ENCODE measurements at places on chromosomes 2 and 18.

DNA sequence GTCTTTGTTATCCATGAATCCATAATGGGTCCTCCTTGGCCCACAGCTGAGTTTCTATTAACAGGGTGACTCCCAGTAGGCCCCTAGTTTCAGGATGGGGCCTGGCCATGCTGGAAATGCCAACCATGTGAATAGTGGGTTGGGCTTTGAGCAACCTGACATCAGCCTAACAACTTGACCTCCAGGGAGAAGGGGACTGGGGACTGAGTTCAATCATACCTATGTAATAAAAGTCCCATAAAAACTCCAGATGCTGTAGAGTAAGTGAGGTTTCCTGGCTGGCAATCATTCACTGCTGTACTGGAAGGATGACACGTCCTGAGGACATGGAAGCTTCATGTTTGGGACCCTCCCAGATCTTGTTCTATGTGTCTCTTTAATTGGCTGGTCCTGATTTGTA lies 7.9 kb downstream of the REV1 start:
- no peak overlapping the region for H3K27ac ChIP-seq
- no peak for DNase-seq
- H3K4me1 ChIP-seq: peaks cover 31% of the 10 kb centered on the region
- H3K27me3 ChIP-seq: no peaks in the 10 kb centered on the region

GRCh38 chr2:171836146-171836910 lies 57.7 kb downstream of the SLC25A12 start:
- H3K27me3 ChIP-seq: no peaks in the 10 kb centered on the region
- H3K4me3 ChIP-seq: no peak overlapping the region
- H3K27ac ChIP-seq: no peak overlapping the region
- H3K36me3 ChIP-seq: peaks cover 48% of the 10 kb centered on the region

DNA sequence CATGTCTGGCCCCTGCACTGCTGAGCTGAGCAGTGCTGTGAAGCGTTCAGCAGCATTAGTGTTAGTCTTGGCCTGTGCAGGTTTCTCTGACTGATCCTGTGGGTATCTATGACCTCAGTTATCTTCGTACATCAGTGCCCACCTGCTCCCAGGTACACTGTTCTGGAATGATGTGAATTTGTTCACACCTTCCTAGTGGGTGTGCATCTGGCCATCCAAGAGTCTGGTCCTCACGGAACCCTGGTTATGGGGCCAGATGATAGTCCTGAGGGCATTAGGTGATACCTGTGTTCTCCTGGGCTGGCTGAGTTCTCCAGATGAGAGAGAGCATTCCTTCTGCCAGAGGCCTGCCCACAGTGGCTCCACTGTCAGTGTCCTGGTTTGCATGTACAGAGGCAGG lies 57.2 kb downstream of the INPP4A start:
- peaks cover 13% of the 10 kb centered on the region for H3K36me3 ChIP-seq
- peaks cover 65% of the 10 kb centered on the region for H3K4me1 ChIP-seq
- H3K4me3 ChIP-seq: no peak overlapping the region
- H3K27ac ChIP-seq: peak overlapping the region; percentile 81
- no peak for DNase-seq
- no peaks in the 10 kb centered on the region for H3K27me3 ChIP-seq

GRCh38 chr2:230267059-230267458 lies 41.5 kb downstream of the SP140 start:
- H3K27me3 ChIP-seq: no peaks in the 10 kb centered on the region
- peaks cover 56% of the 10 kb centered on the region for H3K36me3 ChIP-seq
- no peak for DNase-seq
- H3K4me3 ChIP-seq: no peak overlapping the region
- peak overlapping the region; percentile 60 for H3K27ac ChIP-seq

- H3K4me1 ChIP-seq: peaks cover 13% of the 10 kb centered on the region
- H3K36me3 ChIP-seq: no peaks in the 10 kb centered on the region
- no peak for DNase-seq
- no peak overlapping the region for H3K4me3 ChIP-seq
- no peaks in the 10 kb centered on the region for H3K27me3 ChIP-seq
Observed at GRCh38 chr2:45723857-45724256, 72.4 kb downstream of the PRKCE start.

DNA sequence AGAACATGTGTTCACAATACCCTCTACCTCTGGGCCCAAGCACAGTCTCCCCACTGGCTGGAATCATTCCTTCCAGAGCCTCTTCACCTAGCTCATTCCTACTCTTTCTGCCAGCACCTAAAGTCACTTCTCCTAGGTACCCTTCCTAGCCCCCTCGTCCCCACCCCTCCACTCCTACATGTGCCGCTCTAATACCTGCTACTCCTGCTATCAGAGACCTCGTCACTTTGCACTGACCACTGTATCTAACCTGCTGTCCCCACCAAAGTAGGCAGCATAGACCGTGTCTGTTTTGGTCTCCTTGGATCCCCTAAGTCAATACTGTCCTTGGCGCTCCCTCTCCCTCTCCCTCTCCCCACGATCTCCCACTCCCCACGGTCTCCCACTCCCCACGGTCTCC lies 53.2 kb upstream of the PKDCC start:
- no peaks in the 10 kb centered on the region for H3K36me3 ChIP-seq
- peaks cover 27% of the 10 kb centered on the region for H3K27me3 ChIP-seq
- H3K4me3 ChIP-seq: no peak overlapping the region
- no peak for DNase-seq
- no peak overlapping the region for H3K27ac ChIP-seq
- no peaks in the 10 kb centered on the region for H3K4me1 ChIP-seq

DNA sequence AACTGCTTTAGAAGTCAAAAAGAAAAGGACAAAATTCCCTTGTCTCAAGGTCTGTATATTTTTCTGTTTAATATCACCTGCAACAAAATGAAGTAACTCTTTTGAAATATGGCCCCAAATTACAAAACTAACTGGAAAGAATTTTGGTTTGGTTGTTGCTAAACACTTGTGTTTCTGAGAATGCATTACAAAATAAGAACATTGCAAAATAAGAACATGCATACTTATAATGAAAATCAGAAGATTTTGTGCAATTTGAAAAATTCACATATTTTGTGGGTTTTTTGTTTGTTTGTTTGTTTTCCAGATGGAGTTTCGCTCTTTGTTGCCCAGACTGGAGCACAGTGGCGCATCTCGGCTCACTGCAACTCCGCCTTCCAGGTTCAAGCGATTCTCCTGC lies 21.8 kb downstream of the NDUFB3 start:
- H3K36me3 ChIP-seq: no peaks in the 10 kb centered on the region
- peaks cover 4% of the 10 kb centered on the region for H3K4me1 ChIP-seq
- no peak for DNase-seq
- H3K4me3 ChIP-seq: no peak overlapping the region

DNA sequence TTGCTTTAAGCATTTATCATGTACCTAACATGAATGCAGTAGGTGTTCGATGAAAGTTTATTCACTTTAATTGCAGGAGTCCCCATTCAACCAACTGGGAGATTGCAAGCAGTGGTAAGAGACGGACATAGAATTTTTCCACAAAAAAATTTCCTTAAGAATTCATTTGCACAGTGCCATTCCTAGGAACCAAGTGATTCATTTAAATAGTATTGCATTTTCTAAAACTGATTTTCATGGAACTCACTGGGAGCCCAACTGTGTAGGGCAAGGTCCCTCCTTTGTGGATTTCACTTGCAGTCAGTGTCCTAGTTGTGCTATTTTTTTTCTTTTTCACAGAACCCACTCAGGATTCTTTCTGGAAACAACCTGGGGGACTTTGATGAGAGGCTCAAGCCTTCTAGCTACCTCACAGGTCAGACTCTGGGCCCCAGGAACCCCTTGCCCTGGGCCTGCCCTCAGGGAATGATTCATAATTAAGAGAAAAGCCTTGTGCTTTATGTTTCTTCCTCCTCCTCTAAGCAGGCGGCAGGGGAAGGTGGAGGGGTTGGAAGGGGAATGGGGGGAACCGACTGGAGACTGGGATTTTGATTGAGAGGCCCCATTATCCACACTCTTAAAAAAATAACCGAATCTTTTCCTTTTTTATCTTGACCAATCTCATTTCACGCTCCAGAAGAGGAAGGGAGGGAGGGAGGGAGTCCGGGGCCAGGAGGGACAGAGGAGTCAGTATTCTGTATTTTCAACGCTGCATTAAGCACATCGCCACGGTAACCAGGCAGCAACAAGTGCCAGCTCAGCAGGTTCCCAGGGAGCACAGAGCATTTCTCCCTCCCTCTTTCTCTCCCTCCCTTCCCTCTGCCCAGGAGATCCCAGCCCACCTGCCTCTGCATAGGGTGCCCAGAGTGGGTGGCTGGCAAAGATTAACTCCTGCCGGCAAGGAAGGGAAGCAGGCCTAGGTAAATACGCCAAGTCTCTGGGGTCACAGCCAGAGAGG lies 51.8 kb downstream of the PSD4 start:
- peaks cover 23% of the 10 kb centered on the region for H3K4me1 ChIP-seq
- no peak overlapping the region for H3K4me3 ChIP-seq
- no peak for DNase-seq
- H3K27me3 ChIP-seq: no peaks in the 10 kb centered on the region

GRCh38 chr18:47215554-47216138 lies 35.8 kb downstream of the SKOR2 start:
- H3K27ac ChIP-seq: no peak overlapping the region
- H3K4me1 ChIP-seq: no peaks in the 10 kb centered on the region
- no peak overlapping the region for H3K4me3 ChIP-seq
- no peak for DNase-seq

DNA sequence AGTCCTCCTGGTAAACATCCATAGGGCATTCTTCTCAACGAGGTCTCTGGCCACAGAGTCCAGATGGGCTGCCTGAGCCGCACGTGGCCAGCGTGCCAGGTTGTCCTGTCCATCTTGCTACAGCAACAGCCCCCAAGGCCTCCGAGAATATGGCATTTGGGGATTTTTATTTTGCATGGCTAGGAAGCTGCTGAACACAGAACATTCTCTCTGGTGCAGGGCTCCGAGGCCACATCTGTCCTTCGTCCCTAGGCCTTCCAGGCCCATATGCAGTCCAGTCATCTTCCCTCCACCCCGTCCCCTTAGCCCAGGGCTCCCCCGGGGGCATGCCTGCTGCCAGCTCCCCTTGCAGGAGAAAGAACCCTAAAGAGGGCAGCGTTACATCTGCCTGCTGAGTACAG lies 2.3 kb downstream of the HDAC4 start:
- no peaks in the 10 kb centered on the region for H3K36me3 ChIP-seq
- H3K27ac ChIP-seq: no peak overlapping the region
- no peak for DNase-seq
- H3K4me3 ChIP-seq: peak overlapping the region; percentile 95
- H3K4me1 ChIP-seq: peaks cover 27% of the 10 kb centered on the region

- peaks cover 2% of the 10 kb centered on the region for H3K27me3 ChIP-seq
- H3K4me1 ChIP-seq: no peaks in the 10 kb centered on the region
- no peak overlapping the region for H3K27ac ChIP-seq
- no peak for DNase-seq
Observed at GRCh38 chr2:66885775-66886383, 451.0 kb downstream of the MEIS1 start.

DNA sequence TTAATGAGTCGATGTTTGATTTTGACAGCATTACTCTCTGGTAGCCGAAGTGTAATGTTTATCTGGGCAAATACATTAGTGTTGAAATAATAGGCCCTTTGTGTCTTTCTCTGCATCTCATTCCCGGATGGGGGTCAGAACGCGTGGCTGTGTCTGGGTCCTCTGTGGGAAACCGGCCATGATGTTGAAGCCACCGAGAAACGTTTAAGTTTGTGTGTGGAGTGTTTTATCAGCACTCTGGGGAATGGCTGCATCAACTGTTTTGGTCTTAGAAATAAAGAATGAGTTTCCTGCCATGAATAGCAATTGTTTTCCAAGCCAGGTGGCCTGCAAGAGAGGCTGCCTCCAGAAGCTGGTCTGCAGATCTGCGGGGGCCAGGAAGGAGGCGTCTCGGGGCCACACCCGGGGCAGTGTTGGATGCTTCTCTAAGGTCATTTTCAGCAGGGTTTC lies 69.7 kb downstream of the RNF144A start:
- peaks cover 11% of the 10 kb centered on the region for H3K36me3 ChIP-seq
- peaks cover 29% of the 10 kb centered on the region for H3K4me1 ChIP-seq
- no peaks in the 10 kb centered on the region for H3K27me3 ChIP-seq
- H3K27ac ChIP-seq: peak overlapping the region; percentile 53
- H3K4me3 ChIP-seq: no peak overlapping the region
- no peak for DNase-seq

DNA sequence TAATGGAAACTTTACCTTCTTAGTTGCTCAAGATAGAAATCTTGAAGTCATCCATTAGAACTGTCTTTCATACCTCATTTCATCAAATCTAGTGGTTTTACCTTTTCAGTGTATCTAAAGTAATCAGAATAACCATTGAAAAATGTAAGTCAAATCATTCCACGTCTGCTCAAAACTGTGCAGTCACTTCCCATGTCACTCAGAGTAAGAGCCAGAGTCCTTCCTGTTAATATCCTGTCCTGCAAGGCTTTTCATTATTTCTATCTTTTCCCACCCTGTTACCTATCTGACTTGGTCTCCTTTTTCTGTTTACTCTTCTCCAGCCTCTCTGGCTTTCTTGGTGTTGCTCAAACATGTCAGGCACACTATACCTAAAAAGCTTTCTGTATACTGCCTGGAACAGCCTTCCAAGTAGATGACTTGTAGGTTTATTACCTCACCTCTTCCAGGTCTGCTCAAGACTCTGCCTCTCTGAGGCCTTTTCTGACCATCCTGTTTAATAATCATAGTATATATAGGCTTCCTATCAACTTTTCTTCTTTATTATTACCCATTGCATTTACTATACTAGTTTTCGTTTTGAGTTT lies 3.4 kb downstream of the C2orf69 start:
- peaks cover 24% of the 10 kb centered on the region for H3K4me1 ChIP-seq
- H3K27me3 ChIP-seq: no peaks in the 10 kb centered on the region
- DNase-seq: no peak
- H3K4me3 ChIP-seq: peak overlapping the region; percentile 41
- peaks cover 26% of the 10 kb centered on the region for H3K36me3 ChIP-seq

- H3K27ac ChIP-seq: no peak overlapping the region
- H3K4me3 ChIP-seq: no peak overlapping the region
- no peaks in the 10 kb centered on the region for H3K4me1 ChIP-seq
- H3K27me3 ChIP-seq: peaks cover 4% of the 10 kb centered on the region
- no peak for DNase-seq
Observed at GRCh38 chr18:8559612-8560186, 49.5 kb upstream of the RAB12 start.

DNA sequence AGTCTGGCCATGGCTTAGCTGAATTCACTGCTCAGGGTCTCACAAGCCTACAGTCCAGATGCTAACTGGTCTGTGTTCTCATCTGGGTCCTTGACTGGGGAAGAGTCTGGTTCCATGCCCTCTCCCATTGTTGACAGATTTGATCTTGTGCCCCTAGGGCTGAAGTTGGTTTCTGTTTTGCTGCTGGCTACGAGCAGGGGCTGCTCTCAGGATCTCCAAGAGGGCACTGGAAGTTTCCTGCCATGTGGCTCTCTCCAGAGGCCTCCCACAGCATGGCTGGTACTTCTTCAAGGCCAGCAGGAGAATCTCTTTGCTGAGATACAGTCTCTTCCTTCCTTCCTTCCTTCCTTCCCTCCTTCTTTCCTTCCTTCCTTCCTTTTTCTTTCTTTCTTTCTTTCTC lies 78.1 kb downstream of the SPP2 start:
- H3K36me3 ChIP-seq: no peaks in the 10 kb centered on the region
- no peak for DNase-seq
- no peak overlapping the region for H3K27ac ChIP-seq
- no peak overlapping the region for H3K4me3 ChIP-seq

- no peaks in the 10 kb centered on the region for H3K27me3 ChIP-seq
- H3K27ac ChIP-seq: peak overlapping the region; percentile 76
- H3K36me3 ChIP-seq: no peaks in the 10 kb centered on the region
- peak overlapping the region; percentile 71 for H3K4me3 ChIP-seq
Observed at GRCh38 chr2:200383380-200384110, 77.1 kb downstream of the SPATS2L start.

- H3K27me3 ChIP-seq: peaks cover 2% of the 10 kb centered on the region
- no peak overlapping the region for H3K27ac ChIP-seq
- DNase-seq: no peak
- H3K36me3 ChIP-seq: no peaks in the 10 kb centered on the region
- peaks cover 21% of the 10 kb centered on the region for H3K4me1 ChIP-seq
Observed at GRCh38 chr2:148968776-148969319, 69.7 kb upstream of the LYPD6B start.

Data from natural killer cell treated with Interleukin-12 subunit alpha and Interleukin-12 subunit beta and Interleukin-15 and Interleukin-18, amount 100 ng/mL, for 72 hours (primary cell).